ENCODE measurements at places on chromosomes 13 and 19.

DNA sequence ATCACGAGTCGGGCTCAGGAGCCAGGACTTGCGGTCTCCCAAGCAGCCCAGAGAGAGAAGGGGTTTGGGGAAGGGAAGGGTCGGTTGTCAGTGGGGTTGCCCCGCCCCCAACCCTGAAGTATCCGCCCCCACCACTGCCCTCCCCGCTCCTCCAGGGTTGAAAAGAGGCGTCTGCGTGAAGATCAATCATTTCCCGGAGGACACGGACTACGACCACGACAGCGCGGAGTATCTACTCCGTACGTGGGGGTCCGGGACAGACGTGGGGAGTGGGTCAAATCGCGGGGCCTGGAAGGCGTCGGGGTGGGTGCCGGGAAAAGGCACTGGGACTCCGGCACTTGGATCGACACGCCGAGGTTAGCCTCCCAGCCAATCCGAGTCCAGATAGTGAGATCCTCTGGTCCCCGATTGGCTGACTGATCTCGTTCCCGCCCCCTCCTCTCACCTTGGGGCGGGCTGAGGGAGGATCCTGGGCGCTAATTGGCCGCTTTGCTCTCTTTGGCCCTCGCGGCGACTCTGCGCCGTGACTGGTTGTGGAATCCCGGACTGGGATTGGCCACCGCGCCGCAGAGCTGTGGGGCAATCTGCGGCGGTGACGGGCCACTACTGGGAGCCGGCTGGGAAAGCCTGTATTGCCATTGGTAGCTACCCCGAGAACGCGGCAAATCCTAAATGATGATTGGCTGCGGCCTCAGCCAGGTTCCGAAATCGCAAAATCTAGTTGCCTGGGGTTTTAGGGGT is 13.3 kb upstream of the CACNG6 start:
- peak; percentile 51 for DNase-seq

- no peak for DNase-seq
Observed at GRCh38 chr13:48559638-48560320, 26.9 kb upstream of the RCBTB2 start.

- DNase-seq, result no peak
Observed at GRCh38 chr13:74927823-74928222, 554.1 kb downstream of the TBC1D4 start.

DNA sequence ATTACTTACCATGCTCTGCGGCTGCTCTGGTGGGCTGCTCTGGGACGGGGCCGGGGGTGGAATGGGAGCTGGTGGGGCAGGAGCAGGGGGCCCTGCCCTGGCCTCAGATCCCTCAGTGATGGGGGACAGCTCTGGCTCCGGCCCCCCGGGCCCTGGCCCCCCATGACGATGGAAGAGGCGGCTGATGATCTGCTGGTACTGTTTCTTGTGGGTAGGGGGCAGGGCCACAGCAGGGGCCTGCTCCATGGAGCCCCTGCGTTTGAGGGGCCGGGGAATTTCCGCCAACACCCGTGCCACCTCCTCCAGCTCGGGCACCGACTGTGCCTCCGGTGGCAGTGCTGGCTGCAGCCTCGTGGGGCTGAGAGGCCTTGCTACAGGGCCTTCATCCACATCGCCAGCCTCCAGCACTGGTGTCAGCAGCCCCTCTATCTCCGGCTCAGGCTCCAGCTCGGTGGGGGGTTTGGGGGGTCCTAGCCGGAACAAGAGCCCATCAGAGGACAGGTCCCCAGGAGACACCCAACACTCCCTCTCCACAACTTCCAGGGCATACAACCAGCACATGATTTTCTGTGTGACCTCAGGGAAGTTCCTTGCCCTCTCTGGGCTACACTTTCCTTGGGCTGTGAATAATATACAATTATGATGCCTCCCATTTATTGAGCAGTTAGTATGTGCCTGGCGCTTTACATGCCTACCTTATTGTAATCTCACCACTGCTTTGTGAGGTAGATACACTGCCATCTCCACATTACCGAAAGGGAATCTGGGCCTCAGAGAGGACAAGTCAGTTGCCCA is 12.8 kb downstream of the PPP1R13L start:
- no peak for DNase-seq

DNA sequence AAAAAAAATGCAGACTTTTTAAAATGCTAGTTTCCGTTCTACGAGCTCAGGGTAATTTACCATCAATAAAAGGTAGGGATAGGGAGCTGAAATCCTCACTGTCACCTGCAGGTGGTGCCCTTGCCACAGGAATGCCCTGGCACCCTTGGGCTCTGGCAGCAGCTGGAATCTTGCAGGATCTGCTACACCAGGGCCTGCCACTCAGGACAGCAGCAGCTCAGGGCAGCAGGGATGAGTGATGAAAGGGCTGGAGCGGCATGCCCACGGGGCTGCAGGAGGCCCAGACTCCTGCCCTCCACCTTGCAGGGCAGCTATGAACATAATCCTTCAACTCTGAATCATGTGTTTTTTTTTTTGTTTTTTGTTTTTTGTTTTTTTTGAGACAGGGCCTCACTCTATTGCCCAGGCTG is 54.0 kb downstream of the GNG7 start:
- DNase-seq, result peak; percentile 79

DNA sequence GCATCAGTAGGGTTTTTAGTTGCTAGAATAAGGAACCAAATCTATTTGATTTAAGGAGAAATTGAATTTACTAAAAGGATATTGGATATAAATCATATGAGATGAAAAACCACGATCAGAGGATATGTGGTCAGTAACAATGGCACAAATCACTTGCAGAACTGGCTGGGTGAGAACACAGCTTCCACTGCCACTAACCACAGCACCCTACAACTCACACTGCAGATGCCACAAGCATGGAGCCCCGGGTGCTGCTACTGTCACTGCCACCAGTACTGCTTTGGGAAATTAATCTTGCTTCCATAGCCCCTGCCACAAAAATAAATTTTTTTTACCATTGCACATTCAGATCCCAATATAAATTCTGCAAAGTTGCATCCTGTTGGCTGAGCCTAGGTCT is 40.6 kb upstream of the KLF12 start:
- peak; percentile 13 for DNase-seq
